ENCODE measurements at places on chromosomes 12 and 14.

DNA sequence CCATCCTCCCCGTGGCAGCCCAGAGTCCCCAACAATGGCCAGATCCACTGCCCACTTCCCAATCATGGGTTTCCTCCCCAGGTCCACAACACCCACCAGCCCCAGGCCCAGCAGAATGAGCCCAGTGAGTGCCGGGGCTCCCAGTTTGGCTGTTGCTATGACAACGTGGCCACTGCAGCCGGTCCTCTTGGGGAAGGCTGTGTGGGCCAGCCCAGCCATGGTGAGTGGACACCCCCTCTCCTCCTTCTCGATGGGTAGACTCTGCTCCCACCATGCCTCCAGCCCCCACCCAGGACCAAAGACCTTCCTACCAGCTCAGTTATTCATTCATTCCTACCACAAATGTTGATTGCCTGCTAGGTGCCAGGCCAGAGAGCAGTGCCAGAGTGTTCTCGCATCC, 23.8 kb downstream of the PAPLN start:
- DNase-seq = no peak

DNA sequence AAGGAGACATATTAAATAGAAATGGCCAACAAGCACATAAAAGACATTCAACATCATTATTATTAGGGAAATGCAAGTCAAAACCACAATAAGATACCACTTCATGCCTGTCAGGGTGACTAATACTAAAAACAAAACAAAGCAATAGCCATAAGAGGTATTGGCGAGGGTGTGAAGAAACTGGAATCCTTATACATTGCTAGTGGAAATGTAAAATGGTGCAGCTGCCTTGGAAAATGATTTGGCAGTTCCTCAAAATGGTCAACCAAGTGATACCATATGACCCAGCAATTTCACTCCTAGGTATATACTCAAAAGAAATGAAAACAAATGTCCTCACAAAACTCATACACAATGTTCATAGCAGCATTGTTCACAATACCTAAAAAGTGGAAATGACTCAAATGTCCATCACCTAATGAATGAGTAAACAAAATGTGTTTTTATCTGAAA, 27.0 kb downstream of the GPR135 start:
- DNase-seq = no peak

GRCh38 chr12:49068879-49069506, 786 bp downstream of the RHEBL1 start:
- no peak for DNase-seq

DNA sequence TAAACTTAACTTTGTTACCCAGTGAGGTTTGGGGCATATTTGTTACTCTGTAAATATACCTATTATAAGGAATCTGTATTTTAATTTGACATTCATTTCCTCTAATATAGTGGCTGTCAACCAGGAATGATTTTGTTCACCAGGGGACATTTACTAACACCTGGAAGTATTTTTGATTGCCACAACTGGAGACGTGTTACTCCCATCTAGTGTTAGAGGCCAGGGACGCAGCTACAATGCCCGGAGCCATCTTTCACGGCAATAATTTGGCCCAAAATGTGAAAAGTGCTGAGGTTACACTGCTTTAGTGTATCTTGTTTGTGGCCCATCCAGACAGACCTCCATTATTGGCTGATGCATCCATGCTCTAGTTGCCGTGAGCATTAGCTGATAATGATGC, 881.3 kb upstream of the ATXN7L3B start:
- no peak for DNase-seq

DNA sequence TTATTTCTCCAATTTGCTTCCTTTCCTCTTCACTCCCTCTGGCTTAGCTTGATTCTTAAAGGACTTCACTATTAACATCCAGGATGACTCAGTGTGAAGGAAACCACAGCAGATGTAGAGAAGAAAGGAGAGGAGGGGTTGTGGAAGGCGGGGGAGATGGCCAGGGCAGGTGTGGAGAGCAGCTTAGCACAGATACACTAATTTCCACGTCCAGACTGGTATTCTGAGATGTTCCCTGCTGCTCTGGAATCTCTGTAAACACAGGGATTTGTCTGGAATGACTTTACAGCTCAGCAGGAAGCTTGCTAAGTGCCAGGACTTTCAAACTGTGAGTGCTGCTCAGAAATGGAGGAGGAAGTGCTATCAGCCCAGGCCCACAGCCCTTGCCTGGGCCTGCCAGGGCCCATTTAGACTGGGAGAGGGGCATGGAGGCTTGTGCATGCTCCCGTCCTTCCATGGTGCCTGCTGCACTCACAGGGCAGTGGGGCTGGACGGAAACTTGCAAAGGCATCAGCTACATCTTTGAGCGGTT, 202.5 kb upstream of the DDHD1 start:
- no peak for DNase-seq

GRCh38 chr14:100159865-100160533, 554 bp upstream of the DEGS2 start:
- DNase-seq = no peak

GRCh38 chr12:51391283-51392123, at the start of gene GALNT6:
Gene GALNT6, minus strand, starts transcription at chr12:51391406. Its CDS starts 11,625 bp downstream, at chr12:51379781.
- DNase-seq = peak; percentile 46

DNA sequence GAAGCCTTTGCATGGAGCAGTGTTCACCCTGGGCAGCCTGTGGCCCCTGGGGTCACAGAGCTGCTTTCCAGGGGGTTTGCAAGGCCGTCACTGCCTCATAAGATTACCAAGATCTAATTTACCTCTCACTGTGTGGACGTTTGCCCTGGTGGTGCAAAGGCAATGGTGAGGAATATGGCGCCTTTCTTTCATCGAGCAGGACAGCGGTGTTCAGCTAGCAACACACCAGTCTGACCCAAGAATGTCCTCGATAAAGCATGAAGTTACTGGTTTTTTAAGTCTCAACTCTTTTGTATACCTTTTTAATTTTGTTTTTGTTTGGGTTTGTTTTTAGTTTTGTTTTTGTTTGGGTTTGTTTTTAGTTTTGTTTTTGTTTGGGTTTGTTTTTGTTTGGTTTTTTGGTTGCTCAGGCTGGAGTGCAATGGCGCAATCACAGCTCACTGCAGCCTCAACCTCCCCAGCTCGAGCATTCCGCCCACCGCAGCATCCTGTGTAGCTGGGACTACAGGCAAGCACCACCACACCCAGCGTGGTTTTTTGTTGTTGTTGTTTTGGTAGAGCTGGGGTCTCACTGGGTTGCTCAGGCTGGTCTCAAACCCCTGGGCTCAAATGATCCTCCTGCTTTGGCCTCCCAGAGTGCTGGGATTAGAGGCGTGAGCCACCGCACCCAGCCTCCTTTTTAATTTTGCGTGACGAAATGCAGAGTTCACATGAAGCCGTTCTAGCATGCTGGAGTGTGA, 57.9 kb downstream of the PPP2R5C start:
- no peak for DNase-seq

GRCh38 chr12:117049295-117049694, 49.9 kb downstream of the TESC start:
- no peak for DNase-seq

- no peak for DNase-seq
These were observed 122.2 kb downstream of the NTS start for GRCh38 chr12:85996280-85996679.

DNA sequence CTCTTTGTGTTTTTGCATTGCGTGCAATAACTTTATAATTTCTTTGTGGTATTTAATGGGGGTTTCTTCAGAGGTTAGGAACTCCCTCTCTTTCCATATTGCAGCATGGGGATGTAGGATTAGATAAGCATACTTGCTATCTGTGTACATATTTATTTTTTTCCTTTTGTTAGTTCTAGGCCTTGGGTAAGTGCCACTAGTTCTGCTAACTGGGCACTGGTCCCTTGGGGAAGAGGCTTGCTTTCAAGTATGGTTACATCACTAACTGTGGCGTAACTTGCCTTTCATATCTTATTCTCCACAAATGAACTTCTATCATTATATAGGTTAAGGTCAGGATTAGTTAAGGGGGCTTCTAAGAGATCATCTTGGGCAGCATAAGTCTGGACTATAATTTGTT, 31.5 kb upstream of the SLCO1B3 start:
- no peak for DNase-seq

DNA sequence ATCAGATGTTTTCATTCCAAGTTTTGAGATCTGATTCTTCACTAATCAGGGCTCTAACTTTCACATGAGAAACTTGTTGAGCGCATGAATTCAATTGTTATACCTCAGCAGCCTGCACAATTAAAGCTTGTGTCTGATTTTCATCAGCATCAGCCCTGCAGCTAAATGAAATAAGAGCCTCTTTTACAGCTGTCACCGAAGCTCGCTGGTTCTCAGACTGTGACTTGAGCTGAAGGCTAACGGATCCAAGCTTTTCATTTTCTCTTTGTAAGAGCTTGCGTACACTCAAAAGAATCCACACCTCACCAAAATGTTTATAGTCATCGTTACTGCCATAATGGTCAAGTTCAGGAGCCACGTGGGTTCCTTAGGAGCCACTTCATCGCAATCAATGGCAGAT, 65.5 kb upstream of the BEGAIN start:
- no peak for DNase-seq

DNA sequence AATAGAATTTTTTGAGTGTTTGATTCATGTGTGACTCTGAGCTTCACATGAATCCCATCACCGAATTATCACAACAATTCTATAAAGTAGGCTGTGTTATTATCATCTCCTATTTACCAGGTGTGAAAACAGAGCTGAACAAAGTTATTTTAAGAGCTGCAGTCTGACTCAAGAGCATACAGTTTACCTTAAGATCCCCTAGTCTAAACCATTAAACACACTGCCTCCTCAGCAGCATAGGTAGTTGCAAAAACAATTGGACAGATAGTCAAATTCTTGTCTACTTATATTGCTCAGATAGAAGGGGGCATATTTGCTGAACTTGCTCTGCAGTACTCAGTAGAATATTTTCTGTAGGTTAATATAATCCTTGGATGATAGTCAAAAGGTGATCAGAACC, 219.8 kb upstream of the ATP2B1 start:
- no peak for DNase-seq

DNA sequence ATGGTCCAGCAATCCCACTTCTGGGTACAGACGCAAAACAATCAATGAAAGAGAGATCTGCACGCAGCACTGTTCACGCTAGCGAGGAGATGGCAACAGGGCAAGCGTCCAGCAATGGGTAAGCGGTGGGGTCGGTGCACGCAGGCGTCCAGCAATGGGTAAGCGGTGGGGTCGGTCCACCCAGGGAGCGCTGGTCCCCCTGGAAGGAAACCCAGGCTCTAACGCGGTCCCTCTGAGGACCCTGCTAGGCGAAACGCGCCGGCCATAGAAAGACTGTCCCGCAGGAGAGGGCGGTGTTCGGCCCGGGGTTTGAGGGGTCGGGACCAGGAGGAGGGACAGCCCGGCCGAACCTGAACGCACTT, 618 bp upstream of the PGAM5 start:
- no peak for DNase-seq

DNA sequence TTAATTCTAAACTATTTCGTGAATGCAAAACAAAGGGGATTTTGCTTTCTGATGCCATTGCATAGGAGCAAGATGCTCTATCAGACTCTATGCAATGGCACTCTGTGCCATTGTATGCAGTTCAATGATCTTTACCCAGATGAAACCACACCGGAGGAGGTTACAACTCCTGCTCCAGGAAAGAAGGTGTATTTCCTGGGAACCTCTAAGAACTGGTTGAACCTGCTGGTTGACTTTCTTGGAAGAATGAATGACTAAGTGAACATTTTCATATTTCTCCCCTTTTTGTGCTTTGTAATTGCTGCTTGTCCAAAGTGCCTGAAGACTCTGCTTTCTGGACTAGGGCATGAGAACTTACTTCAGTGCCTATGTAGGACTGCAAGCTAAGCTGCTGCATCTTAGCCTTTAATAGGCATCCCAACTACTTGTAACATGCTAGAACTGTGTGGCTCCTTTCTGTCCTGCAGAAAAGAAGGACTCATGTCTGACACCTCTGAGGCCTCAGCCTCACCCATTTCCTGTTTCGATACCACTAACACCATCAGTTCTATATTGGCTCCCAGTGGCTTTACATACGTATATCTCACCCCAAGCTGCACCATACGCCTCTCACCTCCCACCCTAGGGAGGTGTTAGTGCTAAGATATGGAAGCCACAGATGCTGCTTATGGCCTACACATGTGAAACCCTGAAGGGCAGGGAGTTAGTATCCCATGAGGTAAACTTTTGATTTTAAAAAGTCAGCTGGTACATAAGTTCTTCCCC, 193.5 kb upstream of the CNOT2 start:
- no peak for DNase-seq

GRCh38 chr14:69481815-69482568, 2.5 kb upstream of the PLEKHD1 start:
- DNase-seq = no peak

- no peak for DNase-seq
These were observed 269.2 kb upstream of the DAAM1 start for GRCh38 chr14:58919217-58919616.

DNA sequence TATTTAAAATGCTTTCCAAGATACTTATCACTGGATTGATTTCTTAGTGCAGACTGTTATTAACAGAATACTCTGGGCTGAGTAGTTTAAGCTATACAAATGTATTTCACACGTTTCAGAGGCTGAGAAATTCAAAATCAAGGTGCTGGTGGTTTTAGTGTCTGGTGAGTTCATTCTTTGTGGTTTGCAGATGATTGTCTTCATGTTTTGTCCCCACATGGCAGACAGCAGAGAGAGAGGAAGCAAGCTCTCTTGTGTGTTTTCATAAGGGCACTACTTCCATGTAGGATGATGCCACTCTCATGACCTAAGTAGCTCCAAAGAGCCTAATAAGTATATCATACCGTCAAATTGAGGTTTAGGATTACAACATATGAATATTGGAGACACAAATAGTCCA, 1348.9 kb upstream of the FLRT2 start:
- no peak for DNase-seq

DNA sequence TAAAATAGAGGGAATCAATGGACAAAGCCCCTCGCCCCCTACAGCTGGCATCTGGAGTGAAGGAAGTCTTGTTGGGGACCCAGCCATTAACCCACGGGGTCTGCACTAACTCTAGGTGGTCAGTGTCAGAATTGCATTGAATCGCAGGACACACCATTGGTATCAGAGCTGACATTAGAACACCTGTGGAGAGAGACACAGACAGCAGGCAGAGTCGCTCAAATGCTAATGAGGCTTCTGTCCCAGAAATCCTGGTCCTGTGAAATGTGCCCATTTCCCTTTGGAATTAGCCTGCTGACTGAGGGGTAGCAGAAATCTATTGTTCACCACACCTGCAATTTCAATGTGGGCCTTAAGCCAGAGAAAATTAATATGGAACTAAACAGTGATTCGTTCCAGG, 33.0 kb downstream of the TMEM132D start:
- DNase-seq = no peak

- no peak for DNase-seq
These were observed 101.2 kb upstream of the STXBP6 start for GRCh38 chr14:25150934-25151790.

DNA sequence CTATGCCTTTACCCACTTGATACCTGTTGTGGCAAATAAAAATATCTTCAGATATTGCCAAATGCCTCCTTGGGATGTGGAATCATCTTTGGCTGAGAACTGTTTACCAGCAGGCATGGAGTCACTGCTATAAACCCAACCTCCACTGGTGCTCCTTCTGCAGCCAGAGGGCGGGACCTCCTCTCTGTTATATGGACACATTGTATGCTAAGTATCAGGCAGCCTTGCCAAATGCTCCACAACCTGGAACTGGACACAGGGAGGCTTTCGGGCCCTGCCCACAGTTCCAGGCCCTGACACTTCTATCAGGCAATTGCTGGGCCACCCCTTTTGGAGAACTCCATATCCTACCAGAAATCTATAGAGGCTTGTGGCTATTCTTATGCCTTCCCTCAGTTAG, 201.0 kb downstream of the TMX1 start:
- DNase-seq = no peak
